Thymus (tissue), 14 donors: ENCODE measurements at places on chromosomes 7 and 10. TPM values are rescaled to one million over a fixed set of nuclear protein-coding genes. Genes with fewer than 3 reads are reported as not detected.

C10orf62 gene
- not detected for total RNA-seq

CPVL gene
- total RNA-seq, result 125 TPM

COL1A2 gene
- 55.3 TPM for total RNA-seq

HECW1 gene
- 0.05 TPM for total RNA-seq

PSPH gene
- total RNA-seq, result 14.0 TPM

NRG3 gene
- not detected for total RNA-seq

DNA sequence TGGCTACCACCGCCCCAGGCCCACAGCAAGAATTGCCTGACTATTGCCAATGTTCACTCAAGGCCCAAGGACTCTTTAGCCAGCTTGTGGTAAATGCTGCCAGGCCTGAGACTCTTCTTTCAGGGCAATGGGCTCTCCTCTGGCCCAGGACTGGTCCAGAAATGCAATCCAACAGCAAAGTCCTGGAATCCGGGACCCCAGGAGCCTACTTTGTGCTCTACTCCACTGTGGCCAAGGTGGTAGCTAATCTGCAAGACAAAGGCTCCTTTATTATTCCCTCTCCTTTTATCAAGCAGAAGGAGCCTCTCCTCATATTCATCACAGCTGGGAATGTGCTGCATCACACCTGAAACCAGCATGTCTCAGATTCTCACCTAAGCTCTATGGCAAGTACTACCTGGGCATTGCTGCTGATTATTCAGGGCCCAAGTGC, 107.6 kb upstream of the PRSS58 start:
- DNase-seq, result no peak
- H3K27ac ChIP-seq, result no peak overlapping the region
- peaks cover 6% of the 10 kb centered on the region for H3K4me1 ChIP-seq
- H3K4me3 ChIP-seq, result no peak overlapping the region

DNA sequence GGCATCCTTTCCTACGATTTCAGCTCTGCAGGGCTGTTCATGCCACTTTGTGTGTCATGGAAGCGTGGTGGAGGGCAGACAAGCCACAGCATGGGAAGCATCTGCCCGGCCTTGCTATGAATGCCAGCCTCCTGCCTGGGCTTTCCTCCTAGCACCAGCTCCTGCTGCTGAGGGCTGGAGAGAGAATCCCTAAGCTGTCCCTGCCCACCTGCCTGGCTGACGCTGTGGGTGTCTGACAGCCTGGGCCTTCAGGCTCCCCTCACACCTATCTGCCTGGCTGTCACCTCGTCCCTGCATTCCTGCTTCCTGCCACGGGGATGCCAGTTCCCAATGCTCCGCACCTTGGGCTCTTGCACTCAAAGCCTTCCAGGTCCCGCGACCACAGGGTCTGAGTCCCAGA, 606.5 kb upstream of the MGMT start:
- H3K4me3 ChIP-seq, result no peak overlapping the region
- no peaks in the 10 kb centered on the region for H3K27me3 ChIP-seq
- H3K4me1 ChIP-seq, result no peaks in the 10 kb centered on the region
- no peaks in the 10 kb centered on the region for H3K36me3 ChIP-seq
- DNase-seq, result no peak
- no peak overlapping the region for H3K27ac ChIP-seq

DNA sequence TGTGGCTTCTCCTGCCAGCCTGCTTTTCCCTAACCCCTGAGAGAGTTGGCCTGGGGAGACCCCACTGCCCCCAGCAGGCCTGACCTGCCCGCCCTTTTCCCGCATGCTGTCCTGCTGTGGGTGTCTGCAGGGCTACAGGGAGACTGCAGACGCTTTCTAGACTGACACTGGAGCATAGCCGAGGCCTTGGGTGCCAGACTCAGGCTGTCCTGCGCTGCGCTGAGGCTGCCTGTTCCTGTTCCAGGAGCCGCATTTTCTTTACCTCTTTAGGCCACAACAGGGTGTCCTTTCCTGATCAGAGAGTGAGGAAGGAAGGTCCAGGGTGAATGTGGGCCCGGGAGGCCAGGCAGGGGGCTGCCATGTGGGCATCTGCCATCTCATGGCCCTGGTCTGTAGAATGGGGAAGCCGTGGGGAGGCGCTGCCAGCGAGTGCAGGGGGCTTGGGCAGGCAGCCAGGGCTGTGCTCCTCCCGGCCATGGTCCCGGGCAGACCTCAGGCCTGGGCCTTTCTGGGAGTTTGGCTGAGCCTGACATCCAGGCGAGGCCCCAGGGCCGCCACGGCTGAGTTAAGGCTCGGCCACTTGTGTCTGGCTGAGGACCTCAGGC, 3.6 kb downstream of the PWWP2B start:
- no peak overlapping the region for H3K4me3 ChIP-seq
- no peak for DNase-seq
- H3K4me1 ChIP-seq, result peaks cover 7% of the 10 kb centered on the region
- H3K36me3 ChIP-seq, result peaks cover 4% of the 10 kb centered on the region
- H3K27ac ChIP-seq, result no peak overlapping the region

DNA sequence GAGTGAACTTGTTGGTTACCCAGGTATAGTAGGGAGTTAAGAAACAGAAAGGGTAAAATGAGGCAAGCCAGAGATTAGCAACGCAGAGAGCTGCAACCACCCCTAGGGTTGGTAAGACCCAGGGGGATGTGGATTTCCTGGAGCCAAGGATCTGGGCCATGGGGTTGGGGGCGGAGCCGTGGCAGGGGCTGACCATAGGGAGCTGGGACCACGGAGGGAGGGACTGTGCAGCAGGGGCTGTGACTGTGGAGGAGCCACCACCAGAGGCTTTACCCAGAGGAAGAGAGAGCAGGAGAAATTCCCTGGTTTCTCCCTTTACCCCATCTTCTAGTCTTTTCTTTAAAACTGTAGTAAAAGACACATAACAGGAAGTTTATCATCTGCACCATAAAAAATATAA, 58.6 kb upstream of the BAIAP2L1 start:
- DNase-seq, result no peak
- H3K27ac ChIP-seq, result no peak overlapping the region
- H3K36me3 ChIP-seq, result no peaks in the 10 kb centered on the region
- no peaks in the 10 kb centered on the region for H3K4me1 ChIP-seq
- no peaks in the 10 kb centered on the region for H3K27me3 ChIP-seq
- no peak overlapping the region for H3K4me3 ChIP-seq

DNA sequence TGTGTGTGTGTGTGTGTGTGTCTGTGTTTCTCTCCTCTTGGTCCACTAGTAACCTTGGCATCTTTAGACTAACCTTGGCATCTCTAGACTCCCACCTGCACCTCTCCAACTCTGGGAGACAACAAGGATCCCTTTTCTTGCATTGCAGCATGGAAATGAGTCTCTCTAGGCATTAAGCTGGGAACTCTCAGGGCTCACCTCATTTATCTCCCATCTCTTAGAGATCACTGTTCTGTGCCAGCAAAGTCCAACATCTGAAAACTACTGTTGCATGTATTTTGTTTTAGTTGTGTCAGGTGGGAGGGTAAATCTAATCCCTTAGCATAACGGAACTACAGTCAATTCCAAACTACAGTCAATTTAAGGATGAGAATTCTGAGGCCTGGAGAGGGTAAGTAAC, 38.7 kb downstream of the MYOF start:
- H3K4me3 ChIP-seq, result no peak overlapping the region
- no peak overlapping the region for H3K27ac ChIP-seq
- no peaks in the 10 kb centered on the region for H3K4me1 ChIP-seq
- no peaks in the 10 kb centered on the region for H3K27me3 ChIP-seq
- no peaks in the 10 kb centered on the region for H3K36me3 ChIP-seq
- no peak for DNase-seq

GRCh38 chr7:149686011-149686410, 87.4 kb downstream of the ZNF467 start:
- H3K4me3 ChIP-seq, result no peak overlapping the region
- no peak for DNase-seq
- no peaks in the 10 kb centered on the region for H3K4me1 ChIP-seq
- peaks cover 7% of the 10 kb centered on the region for H3K27me3 ChIP-seq

DNA sequence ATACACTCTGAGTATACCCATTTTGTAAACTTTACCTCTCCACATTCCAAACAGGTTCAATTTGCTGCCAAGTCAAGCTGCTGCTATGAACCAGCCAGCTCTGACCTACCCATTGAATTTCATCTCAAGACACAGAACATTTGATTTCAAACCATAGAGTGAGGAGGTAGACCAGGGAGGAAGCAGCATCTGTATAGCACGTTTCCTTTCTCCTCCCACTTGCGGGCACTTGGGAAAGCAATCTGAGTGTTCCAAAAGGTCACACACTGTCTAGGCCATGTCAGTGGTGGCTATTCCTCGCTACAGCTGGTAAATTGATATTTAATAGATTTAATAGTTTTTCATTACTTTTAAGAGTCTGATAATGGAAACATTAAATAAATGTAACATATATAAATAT, 147.8 kb upstream of the EEPD1 start:
- H3K4me1 ChIP-seq, result no peaks in the 10 kb centered on the region
- no peak for DNase-seq
- no peak overlapping the region for H3K27ac ChIP-seq
- H3K4me3 ChIP-seq, result no peak overlapping the region
- H3K36me3 ChIP-seq, result no peaks in the 10 kb centered on the region
- H3K27me3 ChIP-seq, result no peaks in the 10 kb centered on the region

- no peaks in the 10 kb centered on the region for H3K36me3 ChIP-seq
- H3K4me3 ChIP-seq, result no peak overlapping the region
- H3K27me3 ChIP-seq, result no peaks in the 10 kb centered on the region
- H3K27ac ChIP-seq, result no peak overlapping the region
Observed at GRCh38 chr10:30357806-30358205, 8.7 kb upstream of the MTPAP start.

DNA sequence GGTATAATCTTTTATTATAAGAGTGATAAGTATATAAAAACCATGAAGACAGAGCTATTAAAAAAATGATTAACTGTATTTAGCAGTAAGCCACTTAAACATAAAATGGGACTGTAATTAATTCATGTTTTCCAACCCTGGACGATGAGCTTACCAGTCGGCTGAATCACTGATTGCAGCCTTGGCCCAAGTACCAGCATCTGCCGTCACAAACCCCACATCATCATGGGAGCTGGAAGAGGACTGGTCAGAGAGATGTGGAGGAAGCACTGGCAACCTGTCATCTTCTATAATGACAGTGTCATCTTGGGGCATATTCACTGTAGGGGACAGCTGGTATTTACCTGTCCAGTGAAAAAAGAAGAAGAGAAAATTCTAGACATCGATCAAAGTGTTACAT, 473.6 kb downstream of the PARD3 start:
- H3K36me3 ChIP-seq, result no peaks in the 10 kb centered on the region
- DNase-seq, result no peak
- H3K4me1 ChIP-seq, result no peaks in the 10 kb centered on the region
- H3K27ac ChIP-seq, result no peak overlapping the region
- H3K4me3 ChIP-seq, result no peak overlapping the region

DNA sequence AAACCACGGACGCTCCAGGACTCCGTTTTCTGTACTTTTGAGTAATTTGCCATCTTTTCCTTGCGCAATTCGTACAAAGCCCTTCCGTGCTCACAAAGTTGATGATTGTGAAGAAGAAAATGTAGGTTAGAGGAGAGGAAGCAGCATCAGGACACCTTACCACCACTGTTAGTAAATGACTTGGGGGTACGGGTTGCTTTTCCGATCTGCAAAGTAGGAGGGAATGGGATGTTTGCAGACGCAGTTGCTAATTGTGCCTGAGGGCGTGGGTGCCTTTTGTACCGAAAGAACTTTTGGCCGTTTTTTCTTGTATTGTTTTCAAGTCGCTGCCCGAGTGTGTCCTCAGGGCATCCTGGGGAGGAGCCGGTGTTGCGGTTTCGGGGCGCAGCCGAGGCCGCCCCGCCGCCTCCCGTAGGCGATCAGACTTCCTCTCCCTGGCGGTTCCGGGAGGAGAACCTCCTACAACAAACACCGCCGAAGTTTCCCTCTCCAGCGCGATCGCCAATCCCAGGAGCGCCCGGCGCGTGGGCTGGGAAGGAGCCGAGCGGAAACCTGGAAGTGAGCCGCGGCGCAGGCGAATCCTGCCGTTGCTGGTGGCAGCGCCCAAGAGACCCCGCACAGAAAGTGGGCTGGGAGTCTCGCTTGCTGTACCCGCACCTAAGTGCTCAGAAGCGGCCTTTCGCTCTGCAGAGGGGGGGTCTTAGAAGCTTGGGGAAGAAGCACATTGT, 1.0 kb downstream of the PRR15 start:
- H3K4me3 ChIP-seq, result peak overlapping the region; percentile 24
- no peaks in the 10 kb centered on the region for H3K36me3 ChIP-seq
- DNase-seq, result no peak
- no peak overlapping the region for H3K27ac ChIP-seq
